ENCODE measurements at places on chromosomes 5 and 9.

DNA sequence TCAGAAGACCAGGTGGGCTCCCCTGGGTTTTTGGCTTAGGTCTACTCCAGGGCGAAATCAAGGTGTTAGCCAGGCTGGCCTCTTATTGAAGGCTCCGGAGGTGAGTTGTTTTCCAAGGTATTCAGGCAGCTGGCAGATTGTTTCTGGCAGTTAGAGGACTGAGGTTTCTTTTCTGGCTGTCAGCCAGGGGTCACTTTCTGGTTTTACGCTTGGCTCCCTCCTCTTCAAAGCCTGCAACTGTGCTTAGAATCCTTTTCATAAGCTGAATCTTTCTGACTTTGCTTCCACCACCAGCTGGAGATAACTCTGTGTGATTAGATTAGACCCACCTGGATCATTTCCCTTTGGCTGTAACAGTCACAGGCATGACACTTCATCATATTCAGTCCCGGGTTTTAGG lies 24.6 kb downstream of the RFK start:
- no peak for DNase-seq

- peak; percentile 49 for DNase-seq
Observed at GRCh38 chr9:111854799-111855198, 41.8 kb upstream of the UGCG start.

DNA sequence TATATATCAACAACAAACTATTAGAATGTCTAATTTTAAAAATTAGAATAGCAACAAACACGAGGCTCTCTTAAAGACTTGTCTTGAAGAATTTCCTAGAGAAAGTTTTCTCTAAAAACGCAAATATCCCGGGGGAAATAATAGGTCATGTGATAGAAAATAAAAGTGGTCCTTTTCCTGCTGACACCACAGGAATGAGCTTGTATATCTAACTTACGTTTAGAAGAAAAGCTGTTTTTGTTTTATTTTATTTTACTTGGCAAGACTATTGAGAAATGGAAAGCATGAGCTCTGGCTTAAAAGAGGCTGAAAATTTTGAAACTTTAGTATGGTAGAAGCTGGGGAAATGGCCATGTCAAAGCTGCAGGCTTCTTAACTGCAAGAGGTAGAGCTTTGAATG lies 465.0 kb downstream of the AGTPBP1 start:
- DNase-seq: no peak

DNA sequence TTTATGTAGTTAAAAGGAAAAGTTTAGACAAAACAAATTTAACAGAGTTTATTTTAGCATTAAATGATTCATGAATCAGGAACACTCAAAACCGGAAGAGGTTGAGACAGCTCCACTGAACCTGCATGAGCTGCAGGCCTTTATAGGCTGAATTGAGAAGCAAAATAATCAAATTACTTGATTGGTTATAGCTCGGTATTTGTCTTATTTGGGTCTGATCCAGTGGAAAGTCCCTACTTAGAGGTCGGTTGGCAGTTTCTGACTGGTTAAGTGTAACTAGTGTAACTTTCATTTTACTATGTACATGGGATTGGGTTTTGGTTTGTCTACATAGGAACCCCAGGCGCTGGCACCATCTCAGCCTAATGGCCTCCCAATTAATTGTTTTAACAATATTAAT lies 74.1 kb upstream of the PIK3R1 start:
- peak; percentile 40 for DNase-seq

GRCh38 chr5:157917899-157918809 lies 59.2 kb upstream of the CLINT1 start:
- peak; percentile 91 for DNase-seq

GRCh38 chr5:111227801-111228200 lies 3.6 kb downstream of the CAMK4 start:
- DNase-seq: peak; percentile 68

- DNase-seq: no peak
Observed at GRCh38 chr5:171513591-171513990, 94.1 kb downstream of the FGF18 start.

DNA sequence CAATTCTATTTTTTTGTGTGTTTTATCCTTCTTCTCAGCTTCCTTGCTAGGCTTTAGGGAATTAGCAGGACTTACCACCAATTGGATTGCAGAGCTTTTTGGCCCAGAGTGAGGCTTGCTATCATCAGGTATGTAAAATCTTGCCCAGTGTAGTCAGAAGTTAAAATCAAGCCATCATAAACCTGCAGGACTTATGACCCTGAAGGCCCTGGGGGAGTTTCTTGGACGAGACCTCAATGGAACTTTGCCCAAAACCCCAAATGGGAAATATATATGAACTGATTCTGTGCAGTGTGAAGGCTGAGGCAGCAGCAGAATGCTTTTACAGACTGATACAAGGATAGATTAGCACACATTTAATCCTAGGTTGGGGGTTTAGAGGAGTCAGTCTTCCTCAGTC lies 287.0 kb downstream of the SH3GL2 start:
- no peak for DNase-seq

- no peak for DNase-seq
Observed at GRCh38 chr5:65359981-65360380, 121.7 kb downstream of the ADAMTS6 start.

GRCh38 chr5:119458911-119459632 lies 6.8 kb downstream of the HSD17B4 start:
- no peak for DNase-seq

DNA sequence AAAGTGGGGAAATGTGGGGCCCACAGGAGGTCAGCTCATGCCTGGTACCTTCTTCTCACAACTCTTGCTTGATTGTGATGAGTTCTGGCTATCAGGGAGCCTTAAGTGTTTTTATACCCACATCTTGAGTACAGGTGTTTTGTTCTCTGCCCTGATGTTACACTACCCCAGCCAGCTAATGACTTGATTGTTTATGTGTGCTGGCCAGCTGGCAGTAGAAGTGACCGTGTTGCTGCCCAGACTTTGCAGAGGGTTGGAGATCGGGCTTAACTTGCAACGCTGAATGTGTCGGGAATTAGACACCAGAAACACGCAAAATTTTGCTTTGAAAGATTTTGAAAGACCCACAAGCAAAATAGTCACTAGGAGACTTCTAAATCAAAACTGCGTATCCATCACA lies 16.9 kb upstream of the ZDHHC11B start:
- no peak for DNase-seq

- peak; percentile 74 for DNase-seq
Observed at GRCh38 chr5:150227606-150228273, 37.9 kb downstream of the SLC6A7 start.

DNA sequence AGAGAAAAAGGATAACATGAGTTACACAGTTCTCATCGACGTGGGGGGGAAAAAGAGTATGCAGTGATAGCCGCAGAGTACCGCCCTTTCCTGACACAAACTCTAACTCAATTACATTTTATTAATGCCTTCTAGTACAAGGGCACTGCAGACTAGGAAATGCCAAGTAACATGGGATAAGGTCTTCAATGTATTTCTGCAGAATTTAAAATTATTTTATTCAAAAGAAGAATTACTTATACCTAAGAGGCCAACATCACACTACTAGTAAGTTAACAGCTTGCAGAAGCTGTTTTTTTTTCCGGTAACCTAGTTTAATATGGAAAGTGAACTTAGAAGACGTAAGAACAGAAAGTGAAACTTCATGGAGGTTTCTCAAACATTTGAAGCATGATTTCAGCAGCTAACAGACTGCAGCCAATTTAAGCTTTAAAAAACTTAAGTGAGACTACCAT lies 3.9 kb downstream of the SETX start:
- DNase-seq: peak; percentile 22

DNA sequence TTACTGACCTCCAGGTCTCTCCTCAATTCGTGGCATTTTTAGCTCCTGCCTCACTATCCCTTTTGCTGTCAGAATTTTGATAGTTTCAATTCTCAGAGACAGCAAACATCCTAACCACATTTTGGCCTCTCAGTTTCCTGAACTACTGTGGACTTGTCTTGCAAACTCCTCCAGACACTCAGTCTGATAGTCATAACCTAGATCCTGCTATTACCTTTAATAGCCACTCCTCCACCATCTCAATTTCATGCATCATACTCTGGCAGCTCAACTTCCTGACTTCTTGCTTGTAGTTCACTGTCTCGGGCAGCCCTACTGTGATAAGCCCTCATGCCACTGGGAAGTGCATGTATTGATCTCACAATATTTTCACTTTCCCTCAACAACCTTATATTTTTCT lies 481.8 kb upstream of the CDH18 start:
- DNase-seq: no peak

DNA sequence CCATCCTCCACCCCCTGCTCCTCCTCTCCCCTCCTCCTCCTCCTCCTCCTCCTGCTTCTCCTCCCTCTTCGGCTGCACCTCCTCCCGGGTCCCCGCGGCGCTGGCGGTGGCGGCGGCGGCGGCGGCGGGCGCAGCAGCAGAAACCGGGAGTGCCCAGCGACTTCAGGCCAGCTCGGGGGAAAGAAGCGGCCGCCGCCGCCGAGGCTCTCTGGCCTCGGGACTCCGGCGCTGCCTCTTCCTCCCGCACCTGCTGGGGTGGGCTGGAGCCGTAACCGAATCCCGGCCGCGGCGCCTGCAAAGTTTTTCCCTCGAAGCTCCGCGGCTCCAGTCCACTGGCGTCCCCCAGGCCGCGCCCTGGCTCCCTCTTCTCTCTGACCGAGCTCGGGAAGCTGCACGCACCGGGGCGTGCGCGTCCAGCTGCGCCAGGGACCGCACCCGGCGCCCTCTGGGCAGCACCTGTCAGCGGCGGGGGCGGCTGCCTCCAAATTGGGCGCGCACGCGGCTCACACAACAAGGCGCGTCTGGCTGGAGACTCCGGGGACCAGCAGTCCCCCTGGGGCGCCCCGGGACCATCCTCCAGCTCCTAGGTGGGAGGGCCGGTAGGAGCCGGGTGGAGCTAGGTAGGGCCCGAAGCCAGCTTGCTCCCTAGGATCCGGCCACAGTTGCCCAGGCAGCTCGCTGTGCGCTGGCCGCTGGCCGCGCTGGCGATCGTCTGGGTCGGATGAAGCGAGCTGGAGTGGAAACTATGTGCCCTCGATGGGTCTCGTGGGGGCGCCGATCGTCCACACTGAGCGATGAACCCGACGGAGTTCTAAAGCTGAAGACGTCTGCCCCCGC lies at the start of gene MCTP1:
TSS of gene MCTP1 (minus strand) at position 523 of the 837 bp plus-strand sequence.
- no peak for DNase-seq

GRCh38 chr5:78576376-78576775 lies 72.2 kb downstream of the LHFPL2 start:
- no peak for DNase-seq

GRCh38 chr5:168683247-168683926 lies 104.2 kb upstream of the PANK3 start:
- DNase-seq: no peak

GRCh38 chr5:40374853-40375252 lies 304.9 kb upstream of the PTGER4 start:
- no peak for DNase-seq

- no peak for DNase-seq
Observed at GRCh38 chr9:94734054-94734754, 7.7 kb downstream of the AOPEP start.

DNA sequence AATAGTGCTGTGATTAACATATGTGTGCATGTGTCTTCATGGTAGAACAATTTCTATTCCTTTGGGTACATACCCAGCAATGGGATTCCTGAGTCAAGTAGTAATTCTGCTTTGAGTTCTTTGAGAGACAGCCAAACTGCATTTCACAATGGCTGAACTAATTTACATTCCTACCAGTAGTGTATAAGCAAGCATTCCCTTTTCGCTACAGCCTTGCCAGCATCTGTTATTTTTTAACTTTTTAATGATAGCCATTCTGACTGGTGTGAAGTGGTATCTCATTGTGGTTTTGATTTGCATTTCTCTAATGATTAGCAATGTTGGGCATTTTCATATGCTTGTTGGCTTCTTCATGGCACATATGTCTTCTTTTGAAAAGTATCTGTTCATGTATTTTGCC lies 308.5 kb downstream of the ARRDC3 start:
- DNase-seq: peak; percentile 97

- no peak for DNase-seq
Observed at GRCh38 chr5:43225649-43226245, 33.7 kb downstream of the NIM1K start.

DNA sequence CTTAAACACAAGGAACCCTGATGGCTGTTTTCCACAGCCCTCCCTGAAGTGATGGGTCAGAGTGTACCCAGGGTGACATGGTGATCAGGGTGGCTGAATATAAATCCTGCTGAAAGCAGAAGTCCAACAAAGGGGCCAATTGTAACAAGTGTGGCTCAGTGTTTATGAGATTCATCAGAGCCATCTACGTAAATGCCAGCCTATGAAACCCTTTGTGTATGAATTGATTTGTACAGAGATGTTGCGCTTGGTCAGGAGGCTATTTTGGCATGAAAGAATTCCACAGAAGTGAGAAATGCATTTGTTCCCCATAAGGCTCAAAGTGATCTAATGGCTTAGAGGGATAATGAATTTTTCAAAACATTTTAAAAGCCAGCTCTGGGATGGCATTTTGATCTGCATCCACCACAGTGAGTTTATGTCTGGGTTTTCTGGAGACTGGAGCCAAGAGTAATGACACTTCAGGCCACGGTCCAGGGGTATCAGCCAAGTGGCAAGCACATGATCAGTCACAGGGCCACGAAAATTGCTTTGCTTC lies 12.4 kb downstream of the PRUNE2 start:
- peak; percentile 31 for DNase-seq

DNA sequence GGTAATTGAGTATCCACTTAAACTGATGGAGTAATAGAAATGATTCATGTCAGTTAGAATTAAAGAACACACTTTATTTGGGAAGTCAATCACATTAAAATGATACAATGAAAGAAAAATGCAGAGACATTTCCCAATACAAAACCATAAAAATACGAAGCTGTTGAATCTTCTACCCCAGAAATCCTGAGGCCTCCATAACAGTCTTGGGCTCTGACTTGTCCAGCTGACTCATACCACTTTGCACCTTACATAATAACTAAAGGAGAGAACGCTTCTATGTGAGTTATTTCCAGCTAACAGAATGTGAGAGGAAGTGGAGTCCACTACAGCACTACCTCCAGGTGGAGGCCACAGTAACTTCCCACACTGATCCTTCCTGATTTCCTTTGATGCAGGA lies 305.0 kb downstream of the MRPS30 start:
- DNase-seq: peak; percentile 3

DNA sequence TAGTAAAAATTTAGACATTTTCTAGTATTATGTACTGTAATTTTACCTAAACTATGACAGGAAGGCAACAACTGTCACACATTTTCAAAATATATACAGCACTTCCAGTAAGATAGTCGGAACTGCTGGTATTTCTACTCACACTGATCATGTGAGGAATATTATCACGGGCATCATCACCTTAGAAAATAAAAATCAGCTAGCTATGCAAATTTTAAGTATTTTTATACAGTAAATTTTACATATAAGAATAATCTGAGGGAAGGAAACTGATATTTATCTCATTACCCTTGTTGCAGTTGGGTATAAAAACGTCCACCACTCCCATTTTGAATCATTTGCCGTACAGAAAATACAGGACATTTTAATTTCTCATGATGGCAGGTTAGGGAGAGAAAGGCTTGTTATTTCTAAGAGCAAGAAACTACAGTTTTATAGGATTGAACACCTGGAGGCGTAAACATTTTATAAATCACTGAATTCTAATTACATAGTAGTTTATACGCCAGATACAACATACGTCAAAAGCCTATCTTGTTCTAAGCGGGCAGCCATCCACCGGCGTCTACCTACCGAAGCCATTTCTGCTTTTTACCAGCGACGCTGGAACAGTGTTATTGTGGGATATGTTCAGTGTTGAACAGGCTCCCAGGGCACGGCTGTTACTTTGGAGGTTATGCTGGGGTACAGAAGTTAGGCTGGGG lies 729 bp upstream of the TNPO1 start:
- DNase-seq: no peak
